ENCODE measurements at places on chromosomes 13 and 19.
A peak's percentile ranks its signal among the peaks of the same experiment; 100 is the strongest.

DNA sequence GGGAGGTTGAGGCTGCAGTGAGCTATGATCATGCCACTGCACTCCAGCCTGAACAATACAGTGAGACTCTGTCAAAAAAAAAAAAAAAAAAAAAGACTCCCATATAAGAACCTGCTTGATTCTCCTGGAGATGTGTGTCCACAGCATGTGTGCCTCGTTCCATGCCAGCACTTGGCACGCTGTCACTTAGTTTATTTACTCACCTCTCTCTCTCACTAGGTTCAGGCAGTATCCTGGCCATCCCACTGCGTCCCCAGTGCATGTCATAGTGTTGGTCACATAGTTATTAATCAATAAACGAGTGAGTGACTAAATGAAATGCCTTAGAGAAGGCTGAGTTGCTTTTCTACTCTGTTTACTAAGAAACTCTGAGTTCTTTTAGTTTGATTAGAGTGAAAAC, 79.1 kb upstream of the GPR12 start:
- DNase-seq = no peak

GRCh38 chr19:52691215-52691610, 43.6 kb downstream of the ZNF611 start:
- no peak for DNase-seq

DNA sequence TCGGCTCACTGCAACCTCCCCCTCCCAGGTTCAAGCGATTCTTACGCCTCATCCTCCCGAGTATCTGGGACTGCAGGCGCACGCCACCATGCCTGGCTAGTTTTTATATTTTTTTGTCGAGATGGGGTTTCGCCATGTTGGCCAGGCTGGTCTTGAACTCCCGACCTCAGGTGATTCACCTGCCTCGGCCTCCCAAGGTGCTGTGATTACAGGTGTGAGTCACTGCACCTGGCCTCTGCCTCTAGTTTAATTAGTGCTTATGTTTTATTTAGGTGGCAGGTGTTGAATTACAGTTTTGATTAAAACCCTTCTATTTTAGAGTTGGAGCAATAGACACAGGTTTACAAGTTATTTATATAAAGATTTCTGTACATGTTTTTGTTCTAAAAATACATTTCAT, 42.8 kb downstream of the ATP11A start:
- DNase-seq = no peak

GRCh38 chr19:35040826-35041547, 534 bp upstream of the HPN start:
- no peak for DNase-seq

DNA sequence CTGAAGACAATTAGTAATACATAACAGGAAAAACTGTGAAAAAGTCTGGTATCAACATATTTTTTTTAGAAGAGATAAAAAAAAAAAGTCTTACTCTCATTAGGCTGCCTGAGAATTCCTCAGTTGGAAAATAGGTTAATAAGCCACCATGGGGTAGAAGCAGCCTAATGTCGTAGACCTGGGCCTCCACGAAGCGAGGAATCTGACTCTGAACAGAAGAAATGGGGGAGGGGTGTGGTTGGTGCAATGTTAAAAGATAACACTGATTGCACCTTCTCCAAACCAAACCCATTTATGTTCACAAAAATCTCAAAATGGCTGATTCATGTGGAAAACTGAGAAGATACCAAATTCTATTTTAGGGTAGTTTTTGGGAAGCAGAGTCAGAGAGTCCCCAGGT, 62.4 kb downstream of the MPHOSPH8 start:
- DNase-seq = no peak

DNA sequence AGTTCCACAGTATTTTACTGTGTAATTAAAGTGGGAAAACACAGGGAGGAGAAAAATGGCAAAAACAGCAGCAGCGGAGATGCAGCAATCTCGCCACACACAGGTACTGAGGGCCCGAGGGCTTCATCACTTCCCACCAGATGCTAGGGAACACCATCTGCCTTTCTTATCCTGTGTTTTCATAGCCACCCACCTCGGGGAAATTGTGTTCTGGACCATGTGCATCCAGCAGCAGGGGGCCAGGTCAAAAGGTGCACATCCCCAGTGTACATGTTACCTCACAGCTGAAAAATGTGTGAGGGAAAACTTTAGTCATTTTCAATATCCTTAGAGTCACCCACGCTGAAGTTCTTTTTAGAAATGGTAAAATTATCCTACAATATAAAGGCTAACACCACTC, 30.2 kb downstream of the PDCD5 start:
- no peak for DNase-seq

- DNase-seq = no peak
These were observed 278.7 kb downstream of the KLF5 start for GRCh38 chr13:73337532-73337931.

DNA sequence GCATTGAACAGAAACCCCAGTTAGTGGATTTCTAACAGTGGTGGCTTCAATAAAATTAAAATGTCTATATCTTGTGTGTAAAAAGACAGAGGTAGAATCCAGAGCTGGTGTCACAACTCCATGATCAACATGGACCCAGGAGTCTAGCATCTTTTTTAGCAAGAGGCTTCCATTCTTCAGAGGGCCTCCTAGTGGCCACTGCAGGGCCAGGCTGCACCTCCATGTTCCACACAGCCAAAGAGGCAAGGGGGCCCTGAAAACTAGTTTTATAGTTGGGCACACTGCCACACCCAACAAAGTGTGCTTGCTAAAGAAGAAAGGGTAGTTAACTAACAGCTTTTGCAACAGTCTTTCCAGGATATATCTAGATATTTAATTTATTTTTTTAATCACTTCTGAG, 12.9 kb downstream of the N4BP2L1 start:
- no peak for DNase-seq

DNA sequence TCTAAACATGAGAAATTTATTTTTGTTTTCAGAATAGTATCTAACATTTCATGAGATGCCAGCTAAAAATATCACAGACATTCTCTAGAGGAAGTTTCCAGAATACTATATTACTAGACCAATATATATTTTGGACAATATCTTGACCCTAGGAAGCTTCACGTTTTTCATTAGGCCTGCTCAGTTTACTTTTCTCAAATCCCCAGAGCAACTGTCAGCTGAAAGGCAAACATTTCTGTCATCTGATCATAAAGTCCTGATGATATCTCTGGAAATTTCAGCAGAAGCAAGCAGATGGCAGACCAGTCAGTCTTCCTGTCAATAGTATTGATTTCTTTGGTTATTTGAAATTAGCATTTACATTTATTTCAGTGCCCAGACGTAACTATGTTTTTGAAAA, 4.0 kb downstream of the POSTN start:
- no peak for DNase-seq

- peak; percentile 98 for DNase-seq
These were observed at the start of gene ZNF699 for GRCh38 chr19:9309139-9309973. TSS of gene ZNF699 (minus strand) at chr19:9309838. CDS start at chr19:9305119, 4,719 bp downstream.

DNA sequence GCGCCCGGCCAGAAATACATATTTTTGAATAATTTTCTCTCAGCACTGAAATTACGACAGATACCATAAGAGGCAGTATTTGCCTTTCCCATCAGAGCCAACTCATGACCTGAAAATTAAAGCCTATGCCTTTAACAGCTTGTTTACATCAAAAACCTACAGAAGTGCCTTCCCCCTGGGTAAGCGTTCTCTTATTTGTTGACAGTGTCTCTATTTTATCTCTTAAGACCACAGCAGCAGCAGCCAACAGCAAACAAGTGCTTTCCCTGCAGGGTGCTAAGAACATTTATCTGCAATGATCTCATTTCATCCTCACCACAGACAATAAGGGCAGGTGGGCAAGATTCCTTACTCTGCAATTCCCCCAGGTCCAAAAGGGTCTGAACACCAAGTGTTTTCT, 6.0 kb downstream of the AKAP8L start:
- no peak for DNase-seq

GRCh38 chr19:57031106-57031505, 88.7 kb upstream of the USP29 start:
- DNase-seq = no peak

- no peak for DNase-seq
These were observed 9.5 kb downstream of the STOML3 start for GRCh38 chr13:38981096-38981495.

DNA sequence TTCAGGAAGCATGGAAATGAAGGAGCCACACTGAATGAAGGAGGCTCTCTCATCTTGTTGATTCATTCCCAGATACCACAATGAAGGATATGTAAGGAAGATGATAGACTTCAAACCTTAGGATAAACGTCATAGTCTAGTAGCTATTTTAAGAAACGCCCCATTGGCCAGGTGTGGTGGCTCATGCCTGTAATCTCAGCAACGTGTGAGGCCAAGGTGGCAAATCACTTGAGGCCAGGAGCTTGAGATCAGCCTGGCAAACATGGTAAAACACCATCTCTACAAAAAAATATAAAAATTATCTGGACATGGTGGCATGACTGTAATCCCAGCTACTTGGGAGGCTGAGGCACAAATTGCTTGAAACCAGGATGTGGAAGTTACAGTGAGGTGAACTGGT, 17.1 kb upstream of the ZNF841 start:
- DNase-seq = no peak

- DNase-seq = peak; percentile 22
These were observed 2.8 kb downstream of the UBA2 start for GRCh38 chr19:34430738-34431625.

DNA sequence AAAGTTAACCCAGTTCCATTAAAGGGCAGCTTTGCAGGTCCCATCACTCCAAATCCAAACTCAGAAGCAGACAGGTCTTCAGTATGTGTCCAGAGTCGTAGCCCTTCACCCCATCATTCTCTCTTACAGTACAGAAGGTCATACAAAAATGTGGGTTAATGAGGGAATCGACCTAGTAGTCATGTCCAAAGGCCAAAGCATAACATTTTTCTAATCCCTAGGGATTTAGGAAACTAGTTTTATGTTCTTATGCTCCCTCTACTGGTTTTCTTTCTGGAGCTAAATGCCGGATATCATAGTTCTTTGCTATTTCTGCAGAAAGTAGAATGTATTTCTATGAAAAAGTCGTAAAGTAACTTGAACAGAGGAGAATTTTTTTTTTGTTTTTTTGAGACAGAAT, 72.2 kb downstream of the DHRS12 start:
- DNase-seq = no peak

- DNase-seq = no peak
These were observed 4.2 kb downstream of the PRR12 start for GRCh38 chr19:49594993-49595818.

DNA sequence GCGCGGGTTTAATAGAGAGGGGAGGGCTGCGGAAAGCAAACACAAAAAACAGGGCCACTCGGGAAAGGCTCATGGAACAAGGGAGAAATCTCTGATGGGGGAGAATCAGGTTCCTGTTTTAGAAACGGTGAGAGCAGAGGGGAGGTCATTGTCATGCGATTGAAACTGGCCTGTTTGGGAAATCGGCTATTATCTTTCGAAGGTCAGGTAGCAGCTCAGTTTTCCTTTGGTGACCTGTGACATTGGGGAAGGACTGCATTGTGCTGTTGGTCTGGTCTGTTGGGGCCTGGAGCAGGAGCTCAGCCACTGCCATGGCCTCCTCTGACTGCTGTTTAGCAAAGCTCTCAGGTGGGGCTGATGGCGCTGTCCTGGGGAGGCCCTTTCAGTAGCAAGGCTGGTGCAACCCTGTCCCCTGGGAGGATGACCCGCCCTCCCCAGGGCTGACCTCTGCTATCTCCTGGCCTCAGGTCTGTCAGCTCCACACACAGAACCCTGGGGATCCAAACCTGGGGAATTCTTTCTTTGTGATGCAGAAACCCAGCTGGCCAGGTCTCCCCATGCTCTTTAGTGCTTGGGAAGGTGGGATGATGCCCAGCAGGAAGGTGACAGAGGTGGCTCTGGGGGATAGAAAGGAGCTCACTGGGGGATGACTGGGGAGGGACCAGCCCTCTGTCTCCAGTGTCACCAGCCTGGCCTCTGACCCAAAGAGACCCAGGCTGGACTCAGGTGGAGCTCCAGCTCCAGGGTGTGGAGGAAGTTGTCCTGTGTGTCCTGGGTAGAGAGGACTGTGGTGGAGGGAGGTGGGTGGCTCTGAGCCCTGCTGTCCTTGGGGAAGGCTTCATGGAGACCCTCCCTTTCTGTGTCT, 21.2 kb upstream of the CD177 start:
- DNase-seq = no peak

DNA sequence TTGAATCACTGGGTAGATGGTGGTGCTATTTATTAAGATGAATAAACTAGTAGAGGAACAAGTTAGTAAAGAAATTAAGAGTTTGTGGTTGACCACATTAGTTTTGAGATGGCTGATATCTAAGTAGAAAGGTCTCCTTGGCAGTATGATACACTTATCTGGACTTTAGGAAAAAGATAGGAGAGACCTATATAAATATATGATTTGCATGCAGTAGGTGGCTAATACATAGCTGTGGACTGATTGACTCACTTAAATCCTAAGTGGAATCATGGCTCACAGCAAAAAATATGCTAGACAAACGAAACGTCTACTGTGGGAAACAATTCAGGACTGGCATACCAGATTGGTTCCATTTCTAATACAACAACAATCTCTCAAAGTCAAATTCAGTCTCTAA, 92.0 kb downstream of the CAB39L start:
- DNase-seq = no peak

DNA sequence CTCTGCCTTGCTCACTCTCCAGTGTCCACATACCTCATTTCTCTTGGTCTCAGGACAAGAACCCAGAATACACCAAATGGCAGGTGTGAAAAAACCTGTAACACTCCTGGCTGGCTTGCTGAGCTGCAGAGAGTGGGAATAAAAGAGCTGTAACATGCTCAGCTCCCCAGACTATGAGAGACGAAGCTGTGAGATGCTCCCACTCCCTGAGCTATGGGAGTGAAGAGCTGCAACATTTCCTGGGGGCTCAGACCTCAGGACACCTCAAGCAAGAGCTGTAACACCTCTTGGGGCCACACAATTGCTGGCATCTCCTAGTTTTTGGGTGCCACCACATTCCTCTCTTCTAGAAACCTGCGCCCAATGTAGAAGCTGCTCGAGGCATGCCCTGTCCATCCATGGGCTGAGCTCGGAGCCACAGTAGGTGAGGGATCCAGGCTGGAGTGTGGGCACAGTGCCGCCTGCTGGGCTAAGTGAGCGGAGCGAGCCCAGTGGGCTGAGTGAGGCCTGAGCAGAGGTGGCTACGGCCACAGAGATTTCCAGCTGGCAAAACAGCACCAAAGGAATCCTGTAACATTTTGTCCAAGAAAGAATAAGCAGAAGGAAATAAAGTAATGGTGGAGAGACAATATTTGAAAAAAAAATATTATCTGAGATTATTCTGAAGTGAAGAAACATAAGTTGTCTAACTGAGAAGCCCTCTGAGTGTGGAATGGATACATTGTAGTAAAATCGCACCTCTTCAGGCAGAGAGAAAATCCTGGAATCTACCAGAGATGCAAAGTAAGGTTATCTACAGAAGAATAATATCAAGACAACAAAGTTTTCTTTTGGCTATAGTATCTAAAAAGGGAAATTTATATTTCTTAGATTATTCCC, 186.2 kb upstream of the PCDH9 start:
- no peak for DNase-seq

DNA sequence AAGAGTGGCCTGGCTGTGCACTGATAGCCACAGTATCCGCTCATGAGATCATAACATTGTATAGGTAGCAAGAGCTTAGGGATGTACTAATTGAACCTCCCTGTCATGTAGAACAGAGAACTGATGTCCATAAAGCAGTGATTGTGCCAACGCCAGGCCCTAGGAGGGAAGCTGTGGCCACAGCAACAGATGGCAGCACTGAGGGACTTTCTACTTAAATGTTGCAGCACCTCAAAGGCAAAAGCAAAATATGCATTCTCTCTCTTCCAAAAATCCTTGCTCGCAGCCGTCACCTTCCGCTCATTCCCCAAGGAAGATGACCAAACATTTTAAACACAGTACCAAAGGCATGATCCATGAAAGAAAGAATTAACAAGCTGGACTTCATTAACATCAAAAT, 32.3 kb downstream of the COL4A1 start:
- DNase-seq = no peak
